ENCODE measurements at places on chromosomes 1 and 21. TPM values are rescaled to one million over a fixed set of nuclear protein-coding genes. Genes with fewer than 3 reads are reported as not detected.

GRCh38 chr21:28298251-28298672 lies 694.4 kb downstream of the LTN1 start:
- no peak for DNase-seq

GRCh38 chr1:31483012-31483946 lies 70.3 kb downstream of the SERINC2 start:
- no peak for DNase-seq

Gene F3
- 95.0 TPM for total RNA-seq

Gene OR6K3
- not detected for total RNA-seq

Gene TXNIP
- total RNA-seq: 38.8 TPM

DNA sequence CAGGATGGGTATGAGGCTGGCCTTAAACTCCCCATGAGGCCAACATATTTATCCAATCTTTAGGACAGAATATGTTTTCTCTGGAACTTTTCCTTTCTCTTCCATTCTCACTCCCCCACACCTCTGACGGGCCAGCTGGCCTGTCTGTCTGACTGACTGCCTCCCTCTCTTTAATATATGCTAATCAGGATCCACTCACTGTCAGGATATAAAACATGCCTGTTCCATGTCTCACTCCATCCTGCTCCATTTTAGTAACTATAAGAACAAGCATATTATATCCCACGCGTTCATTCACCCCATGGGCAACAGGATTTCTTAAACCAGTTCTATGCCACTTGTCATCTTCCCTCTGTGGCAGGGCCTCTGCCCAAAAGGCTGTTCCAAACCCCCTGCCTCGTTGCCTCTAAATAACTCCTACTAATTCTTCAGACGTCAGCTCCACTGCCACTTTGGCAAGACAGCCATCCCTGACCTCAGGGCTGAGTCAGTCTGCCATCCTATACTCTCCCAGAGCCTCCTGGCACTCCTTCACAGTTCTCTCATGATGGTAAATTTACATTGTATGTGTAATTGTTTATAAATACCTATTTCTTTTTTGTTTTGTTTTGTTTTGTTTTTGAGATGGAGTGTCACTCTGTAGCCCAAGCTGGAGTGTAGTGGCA lies 84.3 kb upstream of the SPATA6 start:
- DNase-seq: no peak

- DNase-seq: no peak
Measured at GRCh38 chr1:107413951-107414350, 273.1 kb downstream of the NTNG1 start.

Measured in progenitor cell of endocrine pancreas (in vitro differentiated cells).